NCI-H226 (cell line): ENCODE measurements at places on chromosomes 5 and 9.
A peak's percentile ranks its signal among the peaks of the same experiment; 100 is the strongest.

DNA sequence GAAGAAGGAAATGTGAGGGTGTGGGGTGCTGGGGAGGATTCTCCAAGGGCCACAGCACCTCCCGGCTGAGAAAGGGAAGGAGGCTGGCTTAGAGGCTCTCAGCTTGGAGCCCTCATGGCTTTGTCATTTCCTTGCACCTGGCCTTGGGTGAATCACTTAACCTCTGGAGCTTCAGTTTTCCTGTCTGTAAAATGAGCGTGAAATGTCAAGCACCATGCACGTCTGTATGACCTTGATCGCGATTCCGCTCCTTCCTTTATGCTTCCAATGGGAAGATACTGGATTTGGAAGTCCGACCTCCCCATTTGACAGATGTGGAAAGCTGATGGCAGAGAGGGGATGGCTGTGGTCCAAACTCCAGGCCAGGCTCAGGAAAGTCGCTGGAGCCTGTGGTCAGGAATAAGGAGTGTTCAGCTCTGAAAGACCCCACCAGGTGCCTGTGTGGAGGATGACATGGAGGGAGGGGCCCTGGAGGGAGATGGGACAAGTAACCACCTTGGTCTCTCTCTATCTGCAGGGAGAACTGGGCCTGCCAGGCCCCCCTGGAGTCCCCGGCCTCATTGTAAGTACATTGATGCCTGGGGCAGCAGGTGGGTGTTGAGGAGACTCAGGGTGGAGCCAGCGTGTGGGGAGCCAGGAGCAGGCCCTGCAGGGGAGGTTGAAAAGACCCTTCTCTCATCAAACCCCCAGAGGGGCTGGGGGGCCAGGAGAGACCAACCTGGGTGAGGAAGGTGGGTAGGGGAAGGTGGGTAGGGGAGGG is 66.5 kb downstream of the COL27A1 start:
- DNase-seq, result no peak

GRCh38 chr5:34735491-34736426 is 79.6 kb downstream of the RAI14 start:
- peak; percentile 67 for DNase-seq

- no peak for DNase-seq
Measured at GRCh38 chr5:54872810-54873209, 112.6 kb downstream of the ESM1 start.

GRCh38 chr5:172898218-172898842 is 60.9 kb upstream of the RPL26L1 start:
- peak; percentile 82 for DNase-seq

GRCh38 chr9:129572052-129572425 is 48.9 kb downstream of the C9orf50 start:
- no peak for DNase-seq

DNA sequence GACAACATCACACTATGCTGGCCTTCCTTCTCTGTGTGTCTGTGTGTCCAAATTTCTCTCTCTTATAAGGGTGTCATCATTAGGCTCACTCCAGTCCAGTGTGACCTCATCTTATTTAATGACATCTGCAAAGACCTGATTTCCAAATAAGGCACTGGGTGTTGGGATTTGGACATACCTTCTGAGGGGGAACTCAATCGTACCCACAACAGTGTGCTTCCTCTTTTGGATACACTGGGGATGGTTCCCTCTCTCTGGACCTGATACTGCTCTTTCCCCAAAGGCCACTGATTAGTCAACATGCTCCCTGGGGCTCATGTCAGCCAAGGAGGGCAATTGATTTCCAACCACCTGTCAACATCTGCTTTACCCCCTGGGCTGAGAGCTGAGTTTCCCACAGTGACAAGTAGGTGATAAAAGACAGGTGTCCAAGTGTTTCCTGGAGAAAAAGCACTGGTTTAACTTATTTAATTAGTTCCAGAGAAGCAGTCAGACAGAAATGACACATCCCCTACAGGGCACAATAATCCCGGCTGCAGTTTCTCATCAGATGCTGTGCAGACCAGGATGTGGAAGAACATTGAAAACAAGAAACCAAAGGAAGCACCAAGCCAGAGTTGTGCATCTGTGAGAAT is 17.8 kb upstream of the CEP72 start:
- DNase-seq, result no peak

DNA sequence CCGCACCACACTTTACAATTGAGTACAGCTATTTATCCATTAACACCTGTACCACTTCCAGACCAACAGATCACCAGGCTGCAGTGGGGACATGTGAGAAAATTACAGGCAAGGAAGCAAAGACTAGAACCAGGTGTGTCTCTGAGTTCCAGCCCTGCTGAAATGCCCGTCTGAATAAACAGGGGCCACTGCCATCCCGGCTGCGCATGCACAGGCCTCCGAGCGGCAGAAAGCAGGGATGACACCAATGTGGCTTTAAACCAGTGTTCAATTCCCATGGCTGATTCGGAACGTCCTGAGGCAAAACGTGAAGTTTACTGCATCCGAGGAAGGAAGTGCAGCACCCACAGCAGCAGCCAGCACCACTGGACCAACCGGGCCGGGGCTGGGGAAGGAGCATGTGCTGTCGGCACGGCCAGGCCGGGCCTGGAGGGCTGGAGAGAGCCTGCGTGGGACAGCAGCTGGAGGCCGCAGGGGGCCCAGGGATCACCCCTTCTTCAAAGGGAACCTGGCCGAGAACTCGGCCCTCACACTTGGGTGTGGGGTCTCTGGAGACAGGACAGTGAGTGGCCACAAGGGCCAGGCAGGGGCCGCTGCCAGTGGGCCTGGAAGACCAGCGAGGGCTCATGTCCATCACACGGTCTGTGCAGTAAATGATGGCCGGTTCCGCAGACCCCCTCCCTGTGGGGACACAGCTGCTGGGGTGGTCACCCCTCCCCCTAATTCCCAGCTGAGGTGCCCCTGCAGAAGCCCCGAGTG is 33.0 kb upstream of the SLC12A7 start:
- DNase-seq, result no peak

DNA sequence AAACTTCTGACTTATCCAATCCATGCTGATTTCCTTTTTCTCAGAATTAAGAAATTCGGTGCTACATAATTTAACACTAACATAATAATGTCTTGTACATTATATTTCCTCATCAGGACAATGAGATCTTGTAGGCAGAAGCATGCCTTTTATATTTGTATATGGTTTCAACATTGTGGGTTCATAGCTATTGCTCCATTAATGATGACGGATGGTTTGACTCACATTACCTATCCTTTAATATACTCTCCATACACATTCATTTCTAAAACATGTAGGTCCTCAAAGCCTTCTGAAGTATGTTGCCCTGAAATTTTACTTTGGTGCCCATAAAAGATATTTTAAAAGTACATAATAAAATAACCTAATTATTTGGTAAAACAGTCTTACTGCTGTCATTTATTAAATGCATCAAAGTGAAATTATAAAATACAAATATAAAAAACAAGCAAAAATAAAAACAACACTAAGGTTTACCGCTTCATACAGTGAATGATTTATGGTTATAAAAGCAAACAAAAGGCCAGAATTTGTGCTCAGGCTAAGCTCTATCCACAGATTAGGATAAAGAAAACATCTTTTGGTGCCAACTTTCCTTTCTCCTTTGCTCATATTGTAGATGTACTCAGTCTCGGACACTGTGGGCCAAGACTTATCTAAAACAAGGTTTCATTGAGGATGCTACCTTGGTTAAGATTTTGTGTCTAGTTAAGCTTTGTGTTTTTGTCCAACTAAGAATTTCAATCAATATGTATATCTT is 61.2 kb upstream of the GCNT4 start:
- no peak for DNase-seq

GRCh38 chr5:154967421-154968024 is 26.6 kb downstream of the MRPL22 start:
- no peak for DNase-seq

GRCh38 chr9:116269250-116269649 is 115.7 kb downstream of the PAPPA start:
- DNase-seq, result peak; percentile 50

- no peak for DNase-seq
Measured at GRCh38 chr5:176803068-176803942, 7.1 kb upstream of the UNC5A start.

- peak; percentile 99 for DNase-seq
Measured at GRCh38 chr5:143245929-143246561, 157.4 kb downstream of the NR3C1 start.

DNA sequence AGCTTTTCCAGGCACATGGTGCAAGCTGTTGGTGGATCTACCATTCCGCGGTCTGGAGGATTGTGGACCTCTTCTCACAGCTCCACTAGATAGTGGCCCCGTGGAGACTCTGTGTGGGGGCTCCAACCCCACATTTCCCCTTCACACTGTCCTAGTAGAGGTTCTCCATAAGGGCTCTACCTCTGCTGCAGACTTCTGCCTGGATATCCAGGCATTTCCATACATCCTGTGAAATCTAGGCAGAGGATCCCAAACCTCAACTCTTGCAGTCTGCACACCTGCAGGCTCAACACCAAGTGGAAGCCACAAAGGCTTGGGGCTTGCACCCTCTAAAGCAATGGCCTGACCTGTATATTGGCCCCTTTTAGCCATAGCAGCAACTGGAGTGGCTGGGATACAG is 283.4 kb upstream of the KLF4 start:
- DNase-seq, result no peak
